Heart right ventricle (tissue), 16 donors: ENCODE measurements at places on chromosomes 1 and 21. TPM values are rescaled to one million over a fixed set of nuclear protein-coding genes. Genes with fewer than 3 reads are reported as not detected.

RYR2 gene
- polyA plus RNA-seq, result 174 TPM

TIPRL gene
- 9.6 TPM for polyA plus RNA-seq

AK2 gene
- polyA plus RNA-seq, result 175 TPM

ST6GALNAC3 gene
- polyA plus RNA-seq, result 3.3 TPM

AIRE gene
- polyA plus RNA-seq, result 0.06 TPM

FBXO2 gene
- 5.3 TPM for polyA plus RNA-seq

EXTL2 gene
- 5.0 TPM for polyA plus RNA-seq

SEMA4A gene
- 1.1 TPM for polyA plus RNA-seq

RASAL2 gene
- 9.1 TPM for polyA plus RNA-seq

ACKR1 gene
- polyA plus RNA-seq, result 45.6 TPM

COL11A1 gene
- not detected for polyA plus RNA-seq

C1orf141 gene
- not detected for polyA plus RNA-seq

PIGR gene
- not detected for polyA plus RNA-seq

ETV3L gene
- not detected for polyA plus RNA-seq

THEM5 gene
- polyA plus RNA-seq, result not detected

ELAPOR1 gene
- polyA plus RNA-seq, result 0.06 TPM

TMEM51 gene
- 3.8 TPM for polyA plus RNA-seq

NCMAP gene
- polyA plus RNA-seq, result 0.01 TPM

RHBG gene
- not detected for polyA plus RNA-seq

ASTN1 gene
- 0.14 TPM for polyA plus RNA-seq

TENT5C gene
- 4.0 TPM for polyA plus RNA-seq

TAL1 gene
- polyA plus RNA-seq, result 2.4 TPM

KDF1 gene
- polyA plus RNA-seq, result not detected

HAO2 gene
- polyA plus RNA-seq, result 0.01 TPM

OR2T2 gene
- not detected for polyA plus RNA-seq

MSH4 gene
- polyA plus RNA-seq, result 0.88 TPM

PLEKHN1 gene
- 0.28 TPM for polyA plus RNA-seq

ADAMTS4 gene
- 5.4 TPM for polyA plus RNA-seq

OXCT2 gene
- 1.5 TPM for polyA plus RNA-seq

SEC22B gene
- 14.7 TPM for polyA plus RNA-seq

SPRR2E gene
- 0.22 TPM for polyA plus RNA-seq

IFI44L gene
- 7.6 TPM for polyA plus RNA-seq

S100A1 gene
- polyA plus RNA-seq, result 2,765 TPM

MROH9 gene
- polyA plus RNA-seq, result not detected

SPRR5 gene
- polyA plus RNA-seq, result not detected

CFAP107 gene
- not detected for polyA plus RNA-seq
